Stromal cell of bone marrow (primary cell): ENCODE measurements at places on chromosomes 13 and 19.

GRCh38 chr13:92379371-92379770, 847.2 kb upstream of the GPC6 start:
- no peak for DNase-seq

GRCh38 chr13:113918981-113919701, 54.7 kb downstream of the C13orf46 start:
- DNase-seq: no peak

- DNase-seq: no peak
These were observed 303.2 kb upstream of the TMTC4 start for GRCh38 chr13:100977841-100978240.

DNA sequence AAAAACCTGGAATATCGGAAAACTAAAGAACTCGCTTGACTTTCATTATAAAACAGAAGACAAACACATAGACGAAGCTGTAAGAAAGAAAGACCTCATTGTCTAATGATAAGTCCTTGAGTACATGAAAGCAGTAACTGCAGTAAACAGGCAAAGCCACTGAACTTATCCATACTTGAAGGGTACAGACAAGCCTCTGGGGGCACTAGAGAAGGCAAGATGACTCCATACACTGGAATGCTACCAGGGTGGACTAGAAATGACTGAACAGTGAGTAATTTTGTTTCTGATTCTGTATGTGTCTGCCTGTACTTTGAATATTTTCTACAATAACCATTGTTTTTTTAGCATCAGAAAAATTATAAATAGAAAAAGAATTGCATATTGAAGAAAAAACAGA, 507.9 kb downstream of the UQCRFS1 start:
- DNase-seq: peak; percentile 82

- no peak for DNase-seq
These were observed 4.4 kb upstream of the MTMR6 start for GRCh38 chr13:25291691-25292090.

DNA sequence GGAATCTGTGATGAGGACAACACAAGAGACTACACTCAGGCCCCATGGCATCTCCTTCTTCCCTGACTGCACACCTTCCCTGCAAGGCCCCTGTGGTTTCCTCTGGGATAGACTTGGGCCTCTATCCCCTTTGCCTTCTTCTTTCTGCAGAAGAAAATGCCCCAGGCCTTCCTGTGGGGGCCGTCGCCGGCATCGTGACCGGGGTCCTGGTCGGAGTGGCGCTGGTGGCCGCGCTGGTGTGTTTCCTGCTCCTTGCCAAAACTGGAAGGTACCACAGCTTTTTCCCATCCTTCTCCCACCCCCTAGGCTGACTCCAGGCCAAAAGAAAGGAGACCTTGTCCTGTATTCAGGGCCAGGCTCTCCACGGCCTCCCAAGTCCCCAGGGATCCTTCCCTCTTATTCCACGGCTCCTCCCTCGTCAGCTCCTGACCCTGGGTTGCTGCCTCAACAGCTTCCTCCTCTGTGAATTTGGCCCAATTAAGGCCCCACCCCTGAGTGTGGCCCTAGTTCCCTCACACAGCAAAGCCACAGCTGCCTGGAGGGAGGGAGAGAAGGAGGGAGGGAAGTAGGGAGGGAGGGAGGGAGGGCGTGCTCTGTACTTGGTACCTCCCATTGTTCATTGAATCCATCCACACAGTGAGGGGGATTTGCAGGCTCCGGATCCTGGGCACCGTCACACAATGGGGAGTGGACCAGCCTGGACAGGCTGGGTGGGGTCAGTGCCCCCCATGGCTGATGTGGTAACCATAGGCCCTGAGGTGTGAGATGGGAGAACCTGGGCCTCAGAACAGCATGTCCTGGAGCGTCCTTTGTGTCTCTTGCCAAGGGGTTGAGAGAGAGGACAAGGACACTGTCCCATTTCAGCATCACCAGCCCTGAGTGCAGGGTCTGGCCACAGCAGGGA, 12.5 kb downstream of the CEACAM3 start:
- no peak for DNase-seq
